WTC11 (cell line): ENCODE measurements at places on chromosomes 5 and 9.

GRCh38 chr5:138705567-138705966 is 47.7 kb upstream of the CTNNA1 start:
- no peaks in the 10 kb centered on the region for H3K27me3 ChIP-seq
- DNase-seq: no peak
- no peak overlapping the region for H3K27ac ChIP-seq

GRCh38 chr5:61330341-61330844 is 1.7 kb upstream of the ZSWIM6 start:
- H3K36me3 ChIP-seq: no peaks in the 10 kb centered on the region
- peaks cover 47% of the 10 kb centered on the region for H3K4me1 ChIP-seq
- H3K27me3 ChIP-seq: peaks cover 64% of the 10 kb centered on the region
- no peak for DNase-seq
- H3K27ac ChIP-seq: no peak overlapping the region
- peak overlapping the region; percentile 88 for H3K4me3 ChIP-seq

GRCh38 chr9:127112056-127112455 is 10.4 kb downstream of the ANGPTL2 start:
- peak; percentile 92 for DNase-seq
- peaks cover 26% of the 10 kb centered on the region for H3K4me1 ChIP-seq
- no peaks in the 10 kb centered on the region for H3K36me3 ChIP-seq
- H3K27me3 ChIP-seq: no peaks in the 10 kb centered on the region

GRCh38 chr9:1707291-1707690 is 307.9 kb upstream of the SMARCA2 start:
- H3K4me1 ChIP-seq: peaks cover 15% of the 10 kb centered on the region
- no peaks in the 10 kb centered on the region for H3K27me3 ChIP-seq
- peak overlapping the region; percentile 63; the same call in 1 of the 2 replicates for H3K27ac ChIP-seq
- peaks cover 11% of the 10 kb centered on the region for H3K36me3 ChIP-seq
- no peak overlapping the region for H3K4me3 ChIP-seq
- DNase-seq: no peak

DNA sequence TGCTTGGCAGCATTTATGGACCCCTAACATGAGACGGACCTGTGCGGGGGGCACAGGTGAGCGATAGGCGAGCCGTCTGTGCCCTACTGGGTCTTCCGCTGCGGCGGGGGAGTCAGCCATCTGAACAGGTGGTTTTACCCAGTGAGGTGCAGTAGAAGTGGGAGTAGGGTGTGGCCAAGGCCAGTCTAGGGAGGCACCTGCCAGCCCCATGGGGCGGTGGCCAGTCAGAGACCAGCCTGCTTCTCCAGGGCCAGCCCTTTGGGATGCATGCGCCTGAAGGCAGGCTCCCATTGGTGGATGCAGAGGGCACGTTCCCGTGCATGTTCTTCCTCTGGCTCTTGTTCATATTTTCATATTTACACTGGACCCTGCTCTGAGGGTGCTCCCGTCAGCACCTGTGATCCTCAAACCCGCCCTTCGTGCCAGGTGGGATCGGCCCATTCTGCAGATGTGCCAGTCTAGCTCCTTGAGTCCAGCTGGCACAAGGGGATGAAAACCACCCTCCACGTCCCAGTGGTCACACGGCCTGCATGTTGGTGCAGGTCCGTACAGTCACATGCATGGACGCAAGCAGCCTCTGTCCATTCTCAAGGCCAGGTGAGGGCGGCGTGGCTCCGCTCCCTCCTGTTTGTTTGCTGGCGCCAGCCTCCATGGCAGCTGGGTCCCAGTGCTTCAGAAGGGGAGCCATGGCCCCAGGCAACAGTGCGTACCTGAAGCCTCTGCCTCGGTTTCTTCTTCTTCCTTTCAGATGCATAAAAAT is 9.0 kb downstream of the COL5A1 start:
- H3K4me3 ChIP-seq: no peak overlapping the region
- peaks cover 9% of the 10 kb centered on the region for H3K4me1 ChIP-seq
- no peak for DNase-seq
- H3K27me3 ChIP-seq: no peaks in the 10 kb centered on the region
- H3K36me3 ChIP-seq: no peaks in the 10 kb centered on the region
- no peak overlapping the region for H3K27ac ChIP-seq
